ENCODE measurements at places on chromosomes 6 and 20.

DNA sequence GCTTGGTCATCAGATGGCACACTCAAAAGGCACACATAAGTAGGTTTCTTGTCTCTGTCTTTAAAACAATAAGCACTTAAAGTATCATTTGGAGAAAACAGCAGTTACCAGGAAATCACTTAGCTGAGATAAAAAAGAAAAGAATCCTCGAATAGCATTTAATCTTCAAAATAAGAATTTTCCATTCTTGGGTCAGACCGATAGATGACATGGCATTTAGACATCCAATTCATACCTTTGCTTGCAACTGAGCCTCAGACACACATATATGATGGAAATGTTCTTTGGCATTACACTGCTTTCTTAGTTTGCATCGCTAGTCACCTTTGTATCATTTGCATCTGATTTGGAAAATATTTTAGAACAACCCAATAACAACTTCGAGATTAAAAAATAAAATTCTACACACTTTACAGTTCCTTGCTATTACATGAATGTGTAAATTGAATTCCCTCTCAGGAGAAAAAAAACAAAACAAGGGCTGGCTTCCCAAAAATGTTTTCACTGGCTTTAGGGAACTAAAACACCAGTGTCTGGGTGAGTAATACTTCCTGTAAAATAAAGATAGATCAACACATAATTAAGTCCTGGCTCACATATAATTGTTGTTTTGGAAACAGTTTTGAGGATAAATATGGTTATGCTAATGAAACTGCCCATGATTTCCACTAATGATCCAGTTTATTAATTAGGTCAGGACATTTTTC is 1.3 kb upstream of the RNF217 start:
- no peak for DNase-seq

GRCh38 chr6:90369024-90369519 is 72.4 kb upstream of the BACH2 start:
- no peak for DNase-seq

DNA sequence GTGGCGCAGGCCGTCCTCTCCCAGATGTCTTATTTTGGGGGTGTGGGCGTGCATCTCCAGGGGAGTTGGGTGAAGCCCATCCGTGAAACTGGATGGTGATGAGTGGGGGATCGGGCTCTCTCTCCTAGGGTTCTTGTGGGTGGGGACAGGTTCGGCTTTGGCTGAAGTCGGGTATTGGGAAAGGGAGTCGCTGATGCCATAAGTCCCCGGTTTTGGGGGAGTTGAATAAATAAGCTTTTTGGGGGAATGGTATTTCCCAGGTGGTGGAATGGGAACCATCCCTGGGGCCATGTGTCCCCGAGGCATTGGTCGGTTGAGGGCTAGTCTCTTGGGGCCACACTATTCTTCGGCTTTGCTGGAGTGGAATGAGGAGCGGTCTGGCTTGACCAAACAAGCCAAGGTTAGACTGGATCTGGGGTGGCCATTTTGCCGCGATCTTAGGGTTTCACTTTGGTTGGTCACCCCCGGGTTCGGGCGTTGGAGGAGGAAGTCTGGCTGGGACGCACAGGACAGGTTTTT is 481 bp downstream of the ZNF133 start:
- no peak for DNase-seq

DNA sequence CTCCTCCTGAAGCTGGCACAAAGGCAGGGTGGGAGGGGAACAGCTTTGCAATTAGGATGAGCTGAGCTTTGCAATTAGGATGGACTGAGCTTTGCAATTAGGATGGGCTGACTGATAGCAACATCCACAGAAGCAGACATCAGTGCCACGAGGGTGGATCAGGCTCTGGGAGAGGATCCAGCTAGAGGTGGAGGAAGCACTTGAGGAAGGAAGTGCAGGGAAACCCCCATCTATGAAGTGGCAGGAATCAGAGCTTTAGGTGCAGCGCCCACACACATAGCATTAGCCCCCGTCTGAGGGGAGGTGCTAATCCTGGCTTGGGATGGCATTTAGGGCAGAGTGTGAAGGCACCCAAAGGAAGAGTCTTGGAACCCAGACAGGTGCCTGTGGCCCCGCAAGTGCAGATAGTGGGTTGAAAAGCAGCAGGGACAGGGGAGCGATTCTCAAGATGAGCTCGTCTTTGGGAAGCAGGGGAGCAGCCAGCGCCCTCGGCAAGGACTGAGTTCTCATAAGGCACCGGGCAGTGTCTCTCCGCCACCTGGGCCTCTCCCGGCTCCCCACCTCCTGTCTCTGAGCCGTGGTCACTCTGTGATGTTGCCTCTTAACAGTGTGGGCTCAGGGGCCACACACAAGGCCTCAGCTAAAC is 12.0 kb upstream of the THBS2 start:
- no peak for DNase-seq

DNA sequence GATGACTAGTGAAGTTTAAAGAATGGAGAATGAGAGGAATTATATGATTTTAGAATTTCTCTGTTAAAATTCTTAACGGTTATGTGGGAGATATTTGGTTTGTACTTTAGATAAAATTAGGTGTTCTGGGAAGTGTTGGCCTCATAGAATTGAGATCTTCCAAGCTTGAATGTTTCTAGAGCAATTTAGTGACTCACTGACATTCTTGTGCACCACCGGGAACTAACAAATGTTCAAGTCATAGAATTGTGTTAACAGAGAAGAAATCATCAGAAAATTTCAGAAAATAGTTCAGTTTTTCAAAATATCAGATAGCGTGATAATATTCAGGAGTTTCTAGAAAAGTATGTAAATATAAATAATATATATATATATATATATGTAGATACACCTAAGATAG is 67.9 kb upstream of the BMP5 start:
- DNase-seq, result no peak

Measured in activated T-cell treated with anti-CD3 and anti-CD28 coated beads, Interleukin-2, amount 50 U/mL, for 1 hour (primary cell).